ENCODE measurements at places on chromosomes 1 and 21.

- no peak for DNase-seq
These were observed 54.0 kb upstream of the LRP8 start for GRCh38 chr1:53381790-53382401.

DNA sequence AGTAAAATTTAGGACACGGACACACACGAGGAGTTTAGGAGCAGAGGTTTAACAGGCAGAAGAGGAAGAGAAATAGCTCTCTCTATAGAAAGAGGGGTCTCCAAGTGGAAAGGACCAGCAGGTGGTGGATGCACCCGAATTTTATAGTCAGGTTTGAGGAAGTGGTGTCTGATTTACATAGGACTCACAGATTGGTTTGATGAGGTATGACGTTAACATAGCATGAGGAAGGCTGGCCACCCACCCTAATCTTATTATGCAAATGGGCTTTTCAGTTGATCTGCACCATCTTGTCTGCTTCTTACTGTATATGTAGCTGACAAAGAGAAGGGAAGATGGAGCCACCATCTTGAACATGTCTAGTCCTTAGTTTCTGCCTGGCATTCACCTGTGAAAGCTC, 52.5 kb upstream of the RGS2 start:
- DNase-seq, result no peak

DNA sequence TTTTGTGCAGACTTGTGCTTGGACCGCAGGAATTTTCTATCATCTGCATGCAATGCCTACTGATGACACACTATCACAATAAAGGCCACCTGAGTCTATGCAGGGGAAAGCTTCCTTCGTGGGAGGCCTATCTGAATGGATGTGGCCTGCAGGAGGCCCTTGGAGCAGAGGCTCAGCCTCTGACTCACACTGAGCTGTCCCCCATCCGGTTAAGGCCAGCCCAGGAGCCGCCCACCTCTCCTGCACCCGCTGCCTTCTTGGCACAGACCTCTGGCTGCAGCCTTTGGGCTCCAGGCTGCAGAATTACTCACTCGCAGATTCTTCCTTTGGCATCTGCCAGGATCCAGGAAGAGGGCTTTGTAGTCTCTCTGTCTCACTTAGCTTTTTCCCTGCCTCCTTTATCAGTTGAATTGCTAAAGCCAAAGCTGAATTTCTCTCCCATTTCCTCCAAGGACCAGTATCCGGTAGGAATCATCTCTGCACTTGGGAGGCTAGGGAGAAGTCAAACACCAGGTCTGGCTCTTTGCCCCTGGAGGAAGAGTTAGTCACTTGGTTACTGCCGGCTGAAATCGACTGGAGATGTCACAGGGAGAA, 65.1 kb upstream of the JUN start:
- DNase-seq, result no peak

DNA sequence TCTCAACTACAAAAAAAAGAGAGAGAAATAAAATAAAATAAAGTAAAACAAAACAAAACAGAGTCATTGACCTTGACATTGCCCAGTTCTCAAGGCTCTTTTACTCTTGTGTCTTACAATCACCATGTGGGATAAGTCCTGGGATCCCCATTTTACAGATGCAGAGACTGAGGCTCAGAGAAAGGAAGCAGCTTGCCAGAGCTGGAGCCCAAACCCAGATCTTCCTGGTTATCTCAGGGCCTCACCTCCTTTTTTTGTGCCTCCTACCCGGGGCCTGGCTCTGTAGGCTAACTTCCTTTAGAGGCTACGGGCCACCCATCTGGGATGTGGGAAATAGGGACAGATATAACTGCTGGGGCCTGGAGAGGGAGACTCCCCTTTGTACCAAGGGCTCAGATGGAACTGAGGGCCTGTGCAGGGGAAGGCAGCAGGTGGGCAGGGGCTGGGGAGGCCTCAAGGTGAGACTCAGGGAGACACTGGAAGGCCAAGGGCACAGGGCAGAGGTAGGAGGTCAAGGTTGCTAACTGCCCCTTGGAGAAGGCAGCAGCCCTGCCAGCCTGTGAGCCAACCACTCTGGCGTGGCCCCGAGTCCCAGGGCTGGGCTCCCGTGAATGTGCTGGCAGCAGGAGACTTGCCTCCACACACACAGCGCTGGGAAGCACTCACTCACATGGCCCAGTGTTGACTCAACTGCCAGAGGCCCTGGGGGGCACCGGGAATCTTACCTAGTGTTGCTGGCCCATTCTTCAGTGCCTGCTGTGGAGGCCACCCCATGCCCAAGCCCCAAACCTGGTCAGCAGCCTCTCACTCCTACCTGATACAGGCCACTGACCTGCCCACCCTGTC, 6.5 kb upstream of the ECE1 start:
- no peak for DNase-seq

DNA sequence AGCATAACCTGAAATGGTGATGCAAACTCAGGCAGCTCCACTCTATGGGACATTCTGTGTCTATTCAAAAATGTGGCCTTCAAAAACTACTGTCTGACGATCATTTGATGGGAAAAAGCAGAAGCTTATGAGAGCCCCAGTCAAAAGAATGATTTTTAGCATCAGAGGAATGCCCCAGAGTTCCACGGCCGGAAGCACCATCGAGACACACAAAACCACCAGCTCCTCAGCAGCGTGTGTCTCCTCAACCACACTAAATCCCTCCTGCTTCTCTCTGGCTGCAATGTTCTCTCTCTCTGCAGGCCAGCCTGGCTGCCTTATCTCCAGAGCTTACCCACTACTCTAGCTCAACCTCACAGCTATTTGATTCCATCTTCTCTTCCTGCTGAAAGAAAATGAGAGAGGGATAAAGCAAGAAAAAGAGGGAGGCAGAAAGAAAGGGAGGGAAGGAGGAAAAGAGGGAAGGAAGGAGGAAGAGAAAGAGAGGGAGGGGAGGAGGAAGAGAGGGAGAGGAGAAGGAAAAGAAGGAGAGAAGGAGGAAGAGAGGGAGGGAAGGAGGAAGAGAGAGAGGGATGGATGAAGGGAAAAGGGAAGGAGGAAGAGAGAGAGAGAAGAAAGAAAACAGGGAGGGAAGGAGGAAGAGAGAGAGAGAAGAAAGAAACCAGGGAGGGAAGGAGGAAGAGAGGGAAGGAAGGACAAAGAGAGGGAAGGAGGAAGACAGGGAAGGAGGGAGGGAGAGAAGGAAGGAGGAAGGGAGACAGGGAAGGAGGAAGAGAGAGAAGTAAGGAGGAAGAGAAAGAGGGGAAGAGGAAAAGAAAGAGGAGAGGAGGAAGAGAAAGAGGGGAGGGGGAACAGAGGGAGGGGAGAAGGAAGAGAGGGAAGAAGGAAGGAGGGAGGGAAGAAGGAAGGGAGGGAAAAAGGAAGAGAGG, 33.5 kb upstream of the LAPTM5 start:
- no peak for DNase-seq

- DNase-seq, result no peak
These were observed 28.3 kb downstream of the LRRC71 start for GRCh38 chr1:156948708-156949107.

DNA sequence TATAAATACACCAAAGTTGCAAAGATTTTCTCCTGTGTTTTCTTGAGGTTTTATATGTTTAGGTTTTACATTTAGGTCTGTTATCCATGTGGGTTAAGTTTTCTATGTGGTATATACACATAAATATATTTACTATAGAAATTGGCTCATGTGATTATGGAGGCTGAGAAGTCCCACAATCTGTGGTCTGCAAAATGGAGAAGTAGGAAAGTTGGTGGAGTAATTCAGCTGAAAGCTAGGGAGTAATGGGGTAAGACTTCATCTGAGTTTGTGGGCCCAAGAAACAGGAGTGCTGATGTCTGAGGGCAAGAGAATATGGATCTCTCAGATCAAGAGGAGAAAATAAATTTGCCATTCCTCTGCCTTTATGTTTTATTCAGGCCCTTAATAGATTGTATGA, 146.0 kb downstream of the GPATCH2 start:
- no peak for DNase-seq

Data from right renal cortex interstitium (tissue), 3 donors.